ENCODE measurements at places on chromosomes 12 and 14.

DNA sequence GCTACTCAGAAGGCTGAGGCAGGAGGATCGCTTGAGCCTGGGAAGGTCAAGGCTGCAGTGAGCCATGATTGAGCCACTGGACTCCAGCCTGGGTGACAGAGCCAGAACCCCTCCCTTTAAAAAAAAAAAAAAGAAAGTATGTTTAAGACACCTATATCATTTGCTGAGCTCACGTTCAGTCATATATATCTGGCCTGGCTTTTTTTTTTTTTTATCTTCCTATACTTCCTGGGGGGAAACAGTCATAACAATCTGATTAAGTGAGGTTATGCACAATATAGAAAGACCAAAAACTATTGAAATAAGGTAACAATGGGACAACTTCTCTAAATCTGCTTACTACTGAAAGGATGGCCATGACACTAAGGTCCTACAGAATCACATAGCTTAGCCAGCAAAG lies 9.4 kb upstream of the ARID2 start:
- no peak for DNase-seq

DNA sequence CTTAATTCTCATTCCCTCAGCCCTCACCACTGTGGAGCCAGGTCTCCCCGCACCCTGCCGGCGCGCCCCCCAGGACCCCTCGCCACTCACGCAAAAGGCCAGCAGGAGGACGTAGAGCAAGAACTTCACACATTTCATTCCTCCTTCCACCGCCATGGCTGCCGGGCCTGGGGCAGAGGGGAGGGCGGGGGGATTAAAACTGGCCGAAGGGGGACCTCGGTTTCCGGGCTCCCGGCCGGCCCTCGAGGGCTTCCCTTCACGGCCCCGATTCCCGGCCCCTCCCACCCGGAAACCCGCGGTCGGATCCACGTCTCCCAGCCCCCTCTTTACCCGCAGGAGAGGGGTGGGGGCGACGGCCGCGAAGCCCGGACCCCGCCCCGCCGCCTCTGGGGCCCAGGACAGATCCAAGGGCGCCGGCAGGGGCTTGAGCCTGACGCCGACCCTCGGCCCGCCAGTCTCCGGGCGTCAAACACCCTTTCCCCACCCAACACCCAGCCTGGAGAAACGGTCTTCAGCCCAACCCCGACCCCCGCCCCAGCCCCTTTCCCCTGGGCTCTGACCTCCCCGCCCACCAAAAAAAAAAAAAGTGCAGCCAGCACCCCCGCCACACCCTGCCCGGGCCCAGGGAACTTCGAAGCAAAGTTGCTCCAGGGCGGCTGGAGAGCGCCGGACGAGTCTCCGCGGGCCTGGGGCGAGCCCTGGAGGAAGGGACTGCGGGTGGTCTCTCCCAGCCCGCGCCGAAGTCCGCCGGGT lies 447 bp downstream of the CD63 start:
- DNase-seq, result peak; percentile 41

- DNase-seq, result no peak
Measured at GRCh38 chr12:16019136-16019535, 108.0 kb downstream of the DERA start.

GRCh38 chr14:57875296-57875695 lies 9.4 kb upstream of the SLC35F4 start:
- DNase-seq, result no peak

GRCh38 chr12:115944837-115945490 lies 332.5 kb downstream of the MED13L start:
- no peak for DNase-seq

DNA sequence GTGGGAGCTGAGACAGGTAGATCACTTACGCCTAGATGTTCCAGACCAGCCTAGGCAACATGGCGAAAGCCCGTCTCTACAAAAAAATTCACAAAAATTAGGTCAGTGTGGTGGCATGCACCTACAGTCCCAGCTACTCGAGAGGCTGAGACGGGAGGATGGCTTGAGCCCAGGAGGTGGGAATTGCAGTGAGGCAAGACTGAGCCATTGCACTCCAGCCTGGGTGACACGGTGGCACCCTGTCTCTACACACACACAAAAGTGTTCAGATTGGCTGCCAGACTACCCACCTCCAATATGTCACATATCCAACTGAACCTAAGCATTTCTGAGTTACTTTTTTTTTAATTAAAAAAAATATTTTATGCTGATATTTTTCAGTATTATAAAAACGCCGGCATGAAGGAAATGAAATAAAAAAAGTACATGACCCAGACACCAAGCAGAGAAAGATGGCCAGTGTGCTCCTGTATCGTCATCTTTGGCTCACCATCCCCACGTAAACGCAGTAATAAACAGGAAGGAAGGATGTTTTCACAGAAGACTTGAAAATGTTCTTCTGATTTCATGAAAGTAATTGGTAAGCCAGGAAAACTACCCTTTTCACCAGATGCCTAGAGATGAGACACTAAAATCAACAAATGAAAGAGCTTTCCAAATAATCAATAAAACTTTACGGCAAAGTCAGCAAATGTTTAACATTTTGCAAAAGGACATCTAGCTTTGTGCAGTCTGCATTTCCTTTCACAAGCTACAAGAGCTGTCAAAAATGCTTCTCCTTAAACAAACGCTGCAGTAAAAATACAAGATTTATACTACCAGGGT lies 26.4 kb downstream of the CDC42BPB start:
- no peak for DNase-seq

- DNase-seq, result no peak
Measured at GRCh38 chr12:42187799-42188198, 43.1 kb upstream of the GXYLT1 start.

- no peak for DNase-seq
Measured at GRCh38 chr12:55642267-55642666, 5.6 kb downstream of the OR10P1 start.

GRCh38 chr14:20436363-20436755 lies 393 bp upstream of the KLHL33 start:
- no peak for DNase-seq

GRCh38 chr14:99752486-99753121 lies 40.6 kb upstream of the EML1 start:
- no peak for DNase-seq

- no peak for DNase-seq
Measured at GRCh38 chr14:69042787-69043444, 63.8 kb upstream of the ACTN1 start.

DNA sequence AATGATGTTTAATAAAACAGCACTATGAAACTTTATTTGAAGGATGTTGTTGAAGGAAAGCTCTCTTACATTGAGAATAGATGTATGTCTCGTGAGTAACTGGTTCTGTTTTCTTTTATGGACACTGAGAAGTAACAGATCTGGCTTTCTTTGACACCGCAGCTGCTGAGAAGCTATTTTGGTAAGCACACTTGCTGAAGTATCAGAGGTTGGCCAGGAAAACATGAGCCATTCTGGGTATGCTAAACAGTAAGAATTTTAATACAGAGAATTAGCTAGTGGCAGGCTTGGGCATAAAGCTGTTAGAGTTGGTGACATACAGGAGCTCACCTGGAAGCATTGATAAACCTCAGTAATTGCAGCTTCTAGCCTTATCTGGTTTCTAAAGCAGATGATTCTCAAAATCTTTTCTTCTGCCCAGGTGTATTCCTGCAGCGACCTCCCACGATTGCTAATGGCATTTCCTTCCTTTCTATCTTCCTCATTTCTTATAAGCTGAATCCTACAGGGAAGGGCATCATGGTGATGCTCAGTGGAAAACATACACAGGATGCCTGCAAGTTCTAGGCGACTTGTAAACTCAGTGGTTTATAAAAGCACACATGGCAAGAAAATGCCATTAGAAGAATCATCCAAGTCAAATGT lies 291.6 kb upstream of the SLC16A7 start:
- DNase-seq, result no peak

- no peak for DNase-seq
Measured at GRCh38 chr12:81859521-81859920, 100.4 kb upstream of the PPFIA2 start.

GRCh38 chr12:88266806-88267360 lies 124.8 kb downstream of the TMTC3 start:
- DNase-seq, result no peak

GRCh38 chr12:22467190-22467589 lies 77.2 kb downstream of the C2CD5 start:
- DNase-seq, result no peak

DNA sequence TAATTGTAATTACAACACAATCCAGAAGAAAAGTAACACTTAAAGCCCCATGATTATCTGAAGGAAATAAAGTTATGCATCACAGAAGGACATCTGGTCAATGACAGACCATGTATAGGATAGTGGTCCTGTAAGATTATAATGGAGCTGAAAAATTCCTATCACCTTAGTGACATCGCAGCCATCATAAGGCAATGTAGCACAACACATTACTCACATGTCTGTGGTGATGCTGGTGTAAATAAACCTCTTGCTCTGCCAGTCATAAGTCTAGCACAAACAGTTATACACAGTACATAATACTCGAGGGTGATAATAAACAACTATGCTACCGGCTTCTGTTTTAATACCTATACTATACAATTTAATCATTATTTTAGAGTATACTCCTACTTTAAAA lies 11.2 kb downstream of the ATG2B start:
- no peak for DNase-seq

DNA sequence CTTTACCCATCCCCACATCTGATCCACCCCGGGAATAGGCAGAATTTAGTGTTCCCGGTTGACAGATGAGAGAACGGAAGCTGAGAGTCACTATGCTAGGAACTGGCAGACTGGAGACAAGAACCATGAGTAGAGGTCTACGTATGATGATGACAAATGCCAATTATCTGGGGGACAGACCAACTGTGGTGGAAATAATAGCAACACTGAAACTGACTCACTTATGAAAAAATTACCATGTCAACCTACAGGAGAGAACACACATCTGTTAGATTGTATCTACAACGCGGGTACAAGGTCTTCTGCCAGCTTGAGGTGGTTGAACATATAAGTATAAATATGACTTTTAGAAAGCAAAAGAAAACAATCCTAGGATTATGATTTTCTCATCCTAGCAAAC lies 15.4 kb upstream of the SELPLG start:
- DNase-seq, result no peak

- DNase-seq, result no peak
Measured at GRCh38 chr12:103330672-103331071, 165.1 kb downstream of the C12orf42 start.

- no peak for DNase-seq
Measured at GRCh38 chr14:26841326-26841725, 243.5 kb upstream of the NOVA1 start.

GRCh38 chr12:115407723-115408122 lies 723.7 kb upstream of the TBX3 start:
- no peak for DNase-seq

DNA sequence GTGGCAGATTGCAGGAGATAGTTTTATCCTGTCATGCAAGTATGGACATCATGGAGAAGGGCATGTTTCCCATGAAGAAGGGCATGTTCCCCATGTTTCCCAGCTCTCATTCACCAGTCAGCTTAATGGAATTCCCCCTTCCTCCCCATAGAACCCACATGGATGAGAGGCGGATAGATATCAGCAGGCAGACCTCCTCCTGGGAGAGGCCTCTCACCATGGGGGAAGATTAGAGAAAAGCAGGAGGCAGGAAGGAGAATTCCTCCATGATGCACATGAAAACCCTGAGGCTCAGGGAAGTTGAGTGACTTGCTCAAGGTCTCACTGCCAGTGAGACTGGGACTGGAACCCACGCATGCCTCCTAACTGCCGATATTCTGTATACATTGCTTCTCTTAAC lies 92.9 kb upstream of the FOXN3 start:
- DNase-seq, result no peak

Measured in stimulated activated CD4-positive, alpha-beta T cell treated with anti-CD3 and anti-CD28 coated beads, Interleukin-15, amount 100 ng/mL, for 24 hours (primary cell).